ENCODE measurements at places on chromosomes 6 and 20.
A peak's percentile ranks its signal among the peaks of the same experiment; 100 is the strongest.

- DNase-seq = no peak
These were observed 199.4 kb downstream of the TFAP2A start for GRCh38 chr6:10215326-10216110.

DNA sequence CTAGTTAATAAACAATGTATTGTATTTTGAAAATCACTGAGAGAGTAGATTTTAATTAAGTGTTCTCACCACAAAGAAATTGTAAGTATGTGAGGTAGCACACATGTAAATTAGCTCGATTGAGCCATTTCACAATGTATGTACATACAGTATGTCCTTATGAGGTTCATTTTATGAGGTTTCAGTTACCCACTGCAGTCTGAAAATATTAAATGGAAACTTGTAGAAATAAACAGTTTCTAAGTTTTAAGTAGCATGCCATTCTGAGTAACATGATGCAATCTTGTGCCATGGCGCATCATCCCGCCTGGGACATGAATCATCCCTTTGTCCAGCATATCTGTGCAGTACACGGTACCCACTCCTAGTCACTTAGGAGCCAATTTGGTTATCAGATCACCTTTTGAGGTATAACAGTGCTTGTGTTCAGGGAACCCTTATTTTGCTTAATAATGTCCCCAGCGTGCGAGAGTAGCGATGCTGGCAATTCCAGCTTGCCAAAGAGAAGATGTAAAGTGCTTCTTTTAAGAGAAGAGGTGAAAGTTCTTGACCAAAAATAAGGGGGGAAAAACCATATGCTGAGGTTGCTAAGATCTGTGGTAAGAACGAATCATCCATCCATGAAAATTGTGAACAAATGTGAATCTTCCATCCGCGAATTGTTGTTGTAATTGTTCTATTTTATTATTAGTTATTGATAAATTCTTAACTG lies 64.7 kb downstream of the KCNS1 start:
- peak; percentile 58 for DNase-seq

DNA sequence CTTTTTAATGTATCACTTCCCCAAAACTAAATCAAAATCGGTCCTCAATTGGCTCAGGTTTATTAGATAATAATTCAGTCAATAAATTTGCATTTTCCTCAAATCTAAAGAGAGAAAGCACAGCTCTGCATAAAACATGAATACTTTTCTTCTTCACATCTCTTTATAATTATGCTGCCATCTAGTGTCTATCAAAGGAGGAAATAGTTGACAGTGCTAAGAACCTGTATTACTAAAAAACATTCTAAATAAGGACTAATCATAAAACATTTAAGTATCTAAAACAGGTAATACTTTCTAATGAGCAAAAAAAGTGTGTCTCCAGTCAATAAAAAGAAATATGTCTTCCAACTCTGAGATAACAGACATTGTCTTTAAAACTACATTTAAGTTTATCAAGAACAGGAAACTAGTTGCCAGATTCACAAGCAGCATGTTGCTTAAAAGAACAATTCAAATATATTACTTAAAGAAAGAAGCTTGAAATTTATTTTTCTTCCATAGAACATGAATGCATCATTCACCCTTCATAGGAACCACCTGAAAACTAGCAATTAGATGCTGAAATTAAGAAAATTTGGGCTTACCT lies 56.5 kb upstream of the DST start:
- no peak for DNase-seq

DNA sequence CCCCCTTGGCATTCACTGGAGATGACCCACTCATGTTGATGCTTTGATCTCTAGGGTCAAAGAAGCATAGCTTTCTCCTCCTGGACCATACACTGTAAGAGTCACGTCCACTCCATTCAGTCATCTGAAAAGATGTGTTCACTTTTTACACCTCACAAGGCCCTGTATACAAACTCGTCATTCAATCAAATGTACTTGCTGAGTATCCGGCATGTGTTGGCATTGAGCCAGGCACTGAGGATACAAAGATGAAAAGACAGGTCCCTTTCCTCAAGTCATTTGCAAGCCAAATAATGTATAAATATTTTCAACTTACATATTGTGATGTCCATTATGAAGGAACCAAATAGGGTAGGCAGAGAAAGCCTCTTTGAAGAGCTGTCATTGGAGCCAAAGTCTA lies 32.6 kb upstream of the CSNK2A1 start:
- no peak for DNase-seq

DNA sequence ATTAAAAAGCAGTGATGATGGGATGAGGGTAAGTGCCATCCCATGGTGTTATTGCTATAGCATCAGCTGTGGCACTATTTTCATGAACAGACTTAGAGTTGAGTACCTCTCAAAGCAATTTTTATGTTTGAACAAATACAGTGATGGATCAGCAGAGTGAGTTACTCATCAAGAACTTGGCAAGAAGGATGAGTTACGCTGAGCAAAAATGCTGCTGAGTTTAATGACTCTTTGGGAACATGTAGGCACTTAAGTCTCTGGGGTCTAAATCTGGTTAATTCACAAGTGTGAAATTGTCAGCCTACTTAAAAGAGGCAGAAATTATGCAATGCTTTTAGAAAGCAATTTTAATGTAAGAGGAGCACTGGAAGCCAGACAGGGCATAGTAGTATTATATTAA lies 78.5 kb upstream of the AHI1 start:
- no peak for DNase-seq

DNA sequence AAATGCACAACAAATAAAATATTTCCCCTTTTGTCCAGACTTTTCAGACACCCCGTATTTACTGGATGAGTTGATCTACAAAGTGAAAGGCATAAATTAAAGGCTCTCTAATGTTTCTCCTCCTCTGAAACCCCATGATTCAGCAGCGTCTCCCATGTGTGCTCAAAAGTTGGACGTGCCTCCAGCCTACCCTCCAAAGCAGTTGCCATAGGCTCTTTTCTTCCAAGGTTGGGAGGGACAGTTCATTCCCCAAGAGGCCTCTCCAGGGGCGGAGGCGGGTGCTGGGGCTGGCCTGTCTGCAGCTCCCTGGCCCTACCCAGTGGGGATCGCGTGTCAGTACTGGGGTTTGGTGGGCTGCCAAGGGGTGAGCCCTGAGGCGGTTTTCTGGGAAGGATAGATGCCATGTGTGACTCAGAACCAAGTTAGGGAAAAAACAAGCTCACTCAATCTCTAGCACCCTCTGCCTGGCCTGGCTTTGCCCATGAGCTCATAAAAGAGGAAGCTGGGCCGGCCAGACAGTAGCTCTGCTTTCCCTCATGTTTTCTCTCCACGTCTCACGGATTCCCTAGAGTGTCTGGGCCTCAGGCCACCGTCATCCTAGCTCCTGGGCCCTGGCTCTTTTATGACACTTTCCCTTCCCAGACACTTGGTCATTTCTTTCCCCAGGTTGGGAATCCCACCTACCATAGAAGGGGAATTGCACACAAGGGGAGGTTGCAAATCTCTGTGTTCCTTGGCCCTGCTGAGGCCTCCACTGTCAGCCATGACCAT lies 8.0 kb upstream of the IER3 start:
- DNase-seq = no peak

- no peak for DNase-seq
These were observed 168.7 kb downstream of the PAX1 start for GRCh38 chr20:21874127-21874526.

DNA sequence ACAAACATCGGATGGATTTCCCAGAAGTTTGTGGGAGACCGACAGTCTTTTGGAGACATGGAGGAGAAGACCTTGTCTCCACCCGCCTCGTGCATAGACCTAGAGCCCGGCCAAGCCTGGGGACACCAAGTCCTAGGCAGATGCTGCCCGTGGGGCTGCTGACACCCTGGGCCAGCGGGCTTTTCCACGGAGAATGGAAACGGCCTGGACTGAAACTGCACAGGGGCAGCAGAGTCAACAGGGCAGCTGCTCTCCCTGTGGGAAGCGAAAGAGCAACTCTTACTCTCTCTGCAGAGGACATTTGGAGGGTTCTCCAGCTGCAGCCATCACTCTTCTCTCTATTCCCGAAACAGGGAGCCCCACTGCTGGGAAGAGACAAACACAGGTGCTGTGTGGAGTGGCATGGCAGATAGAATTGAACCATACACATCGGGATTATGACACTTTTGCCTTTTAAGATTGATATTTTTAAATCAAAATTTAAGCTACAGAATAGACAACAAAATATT lies 401.2 kb downstream of the THBS2 start:
- DNase-seq = no peak

DNA sequence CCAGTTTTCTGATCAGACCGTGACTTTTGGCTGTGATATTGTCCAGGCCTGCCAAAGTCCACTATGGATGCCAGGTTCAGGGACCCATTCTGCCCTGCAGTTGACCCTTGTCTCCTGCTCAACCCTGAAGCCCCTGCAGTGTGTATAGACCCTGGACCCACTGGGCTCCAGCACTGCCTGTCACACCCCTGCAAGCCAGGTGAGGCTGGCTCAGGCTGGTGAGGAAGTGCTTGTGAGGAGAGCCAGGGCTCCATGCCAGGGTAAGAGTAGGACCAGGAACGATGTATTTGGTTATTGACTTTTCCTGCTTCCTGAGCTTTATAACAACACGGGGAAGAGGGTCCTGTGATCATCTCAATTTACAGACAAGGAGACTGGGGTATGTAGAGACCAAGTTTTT lies 19.1 kb upstream of the CD93 start:
- no peak for DNase-seq

DNA sequence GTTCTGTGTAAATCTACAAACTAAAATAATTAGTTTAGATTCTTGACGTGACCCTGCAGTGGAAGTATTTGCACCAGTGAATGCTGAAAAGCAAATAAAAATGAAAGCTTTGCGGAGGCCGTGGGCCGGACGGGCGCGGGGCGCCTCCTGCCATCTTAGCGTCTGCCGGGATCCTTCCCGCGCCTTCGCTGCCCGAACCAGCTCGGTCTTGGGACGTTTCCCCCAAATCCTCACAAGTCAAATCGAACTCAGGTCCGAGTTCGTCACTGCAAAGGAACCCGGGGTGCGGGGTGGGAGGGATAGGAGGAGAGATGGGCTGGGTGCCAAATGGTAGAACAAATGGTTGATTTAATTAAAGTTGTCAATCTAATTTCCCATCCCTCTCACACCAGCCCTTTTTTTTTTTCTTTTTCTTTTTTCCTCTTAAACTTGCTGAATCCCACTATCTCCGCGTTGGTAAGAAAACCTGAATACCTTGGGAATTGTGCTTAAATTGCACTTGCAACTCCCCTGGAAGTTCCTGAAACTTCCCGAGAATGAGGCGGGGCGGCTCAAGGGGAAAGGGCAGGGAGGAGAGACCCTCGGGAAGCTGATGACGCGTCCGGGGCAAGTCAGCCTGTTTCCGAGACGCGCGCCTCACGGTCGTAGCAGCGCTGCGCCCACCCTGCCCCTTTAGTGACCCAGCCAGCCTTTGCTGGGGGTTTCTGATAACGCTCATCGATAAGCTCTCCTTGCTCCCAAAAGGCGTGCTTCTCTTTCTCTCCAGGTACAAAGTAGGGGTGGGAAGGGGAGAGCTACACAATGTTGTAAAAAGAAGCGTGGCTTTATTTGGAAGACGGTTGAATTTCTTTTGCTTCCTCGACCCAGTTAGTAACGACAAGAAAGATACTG lies 1.8 kb downstream of the GJA1 start:
- DNase-seq = no peak

DNA sequence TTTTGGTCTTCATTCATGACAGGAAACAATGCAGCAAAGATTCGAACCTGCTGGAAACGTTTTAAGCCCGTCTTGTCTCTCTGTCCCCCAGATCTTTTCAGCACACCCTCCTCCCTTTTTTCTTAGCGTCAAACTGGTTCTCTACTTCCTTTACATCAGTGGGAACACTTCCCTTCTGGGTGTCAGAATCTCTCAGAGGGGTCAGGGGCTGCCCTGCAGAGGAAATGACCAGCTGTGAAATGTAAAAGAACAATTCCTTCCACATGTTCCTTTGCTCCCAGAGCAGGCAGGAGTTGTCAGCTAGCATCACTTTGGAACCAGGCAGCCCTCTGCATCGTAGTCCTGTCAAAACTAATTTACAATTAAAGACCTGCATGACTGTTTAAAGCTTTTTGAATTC lies 619.0 kb downstream of the TFAP2A start:
- no peak for DNase-seq

DNA sequence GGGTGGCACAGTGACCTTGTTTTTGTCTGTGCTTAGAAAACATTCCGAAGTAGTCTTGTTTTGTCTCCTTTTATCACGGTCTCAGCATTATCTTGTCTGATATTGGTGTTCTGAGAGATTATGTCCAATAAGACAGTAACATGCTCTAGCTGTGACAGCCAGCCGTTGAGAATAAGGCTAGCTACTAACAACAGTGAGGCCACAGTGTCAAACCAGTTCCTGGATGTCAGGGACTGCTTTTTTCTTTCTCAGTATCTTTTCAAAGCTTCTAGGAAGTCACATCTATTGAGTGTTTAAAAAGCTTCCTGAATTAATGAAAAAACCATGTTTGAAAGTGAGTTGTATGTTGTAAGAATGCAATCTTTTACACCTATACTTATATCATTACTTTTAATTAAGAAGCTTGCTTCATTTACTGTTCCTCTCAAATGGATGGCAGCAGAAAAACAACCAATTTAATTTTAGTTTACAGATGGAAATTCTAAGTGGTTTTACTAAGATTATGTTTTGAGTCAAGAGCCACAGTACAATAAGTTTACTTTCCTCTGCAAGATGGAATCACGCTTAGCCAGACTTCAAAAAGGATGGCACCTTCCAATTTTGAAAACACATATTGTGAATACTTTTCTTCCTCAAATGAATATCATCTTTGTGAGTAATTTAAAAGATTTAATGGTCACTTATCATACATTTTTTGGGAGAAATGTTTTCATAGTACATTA lies 53.1 kb downstream of the MAP3K7 start:
- no peak for DNase-seq

- no peak for DNase-seq
These were observed 111.0 kb downstream of the MRPL14 start for GRCh38 chr6:44016131-44016870.

DNA sequence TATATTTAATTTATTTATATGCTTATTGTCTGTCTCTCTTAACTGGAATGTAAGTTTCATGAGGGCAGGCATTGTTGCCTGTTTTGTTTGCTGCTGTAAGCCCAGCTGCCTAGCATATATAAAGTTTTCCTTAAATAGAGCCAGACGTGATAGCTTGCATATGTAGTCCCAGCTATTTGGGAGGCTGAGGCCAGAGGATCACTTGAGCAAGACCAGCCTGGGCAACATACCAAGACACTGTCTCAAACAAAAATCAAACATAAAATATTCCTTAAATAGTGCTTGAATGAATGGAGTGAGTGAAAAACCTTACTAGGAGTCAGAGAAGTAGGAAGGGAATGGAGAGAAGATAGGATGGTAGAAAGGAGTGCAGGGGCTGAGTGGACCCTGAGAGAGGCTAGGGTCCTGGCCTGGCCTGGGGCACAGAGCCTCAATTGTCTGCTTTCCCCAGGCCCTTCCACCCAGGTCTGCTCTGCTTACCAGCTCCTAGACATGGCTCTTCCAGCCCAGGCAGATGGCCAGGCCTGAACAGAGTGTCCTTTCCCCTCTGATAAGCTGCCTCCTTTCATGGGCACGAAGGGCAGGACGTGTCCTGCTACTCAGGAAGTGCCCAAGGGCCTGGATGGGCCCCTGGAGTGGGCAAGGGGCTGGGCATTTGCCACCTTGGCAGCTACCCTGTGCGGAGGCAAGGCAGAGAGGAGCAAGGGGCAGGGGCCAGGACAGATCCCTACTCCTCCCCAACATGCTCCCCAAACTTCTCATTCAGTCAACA lies 17.7 kb upstream of the BAK1 start:
- no peak for DNase-seq

- no peak for DNase-seq
These were observed 29.0 kb downstream of the BPIFB1 start for GRCh38 chr20:33311996-33312395.
